Gastroesophageal sphincter (tissue), 4 donors: ENCODE measurements at places on chromosomes 11 and 22. TPM values are rescaled to one million over a fixed set of nuclear protein-coding genes. Genes with fewer than 3 reads are reported as not detected.

RTN4RL2 gene
- 2.3 TPM for total RNA-seq

DNA sequence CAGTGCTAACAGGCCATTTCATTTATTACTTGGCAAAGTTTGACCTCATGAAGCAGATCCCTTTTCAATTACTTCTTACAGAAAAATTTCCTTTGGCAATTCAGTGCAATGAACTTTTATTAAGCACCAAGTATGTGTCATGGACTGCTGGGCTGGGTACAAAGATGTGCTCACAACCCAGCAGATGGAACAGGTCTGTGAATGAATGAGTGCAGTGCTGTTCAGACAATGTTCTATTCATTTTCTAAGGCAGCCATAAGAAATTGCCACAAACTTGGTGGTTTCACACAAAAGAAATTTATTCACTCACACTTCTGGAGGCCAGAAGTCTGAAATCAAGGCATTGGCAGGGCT lies 428.5 kb downstream of the SOX6 start:
- no peak for ATAC-seq

GRCh38 chr11:22703040-22703439 lies 36.6 kb downstream of the GAS2 start:
- no peak for ATAC-seq

LRRC51 gene
- 18.4 TPM for total RNA-seq

GRCh38 chr11:6991227-6991626 lies 28.9 kb downstream of the ZNF214 start:
- no peak for ATAC-seq

DNA sequence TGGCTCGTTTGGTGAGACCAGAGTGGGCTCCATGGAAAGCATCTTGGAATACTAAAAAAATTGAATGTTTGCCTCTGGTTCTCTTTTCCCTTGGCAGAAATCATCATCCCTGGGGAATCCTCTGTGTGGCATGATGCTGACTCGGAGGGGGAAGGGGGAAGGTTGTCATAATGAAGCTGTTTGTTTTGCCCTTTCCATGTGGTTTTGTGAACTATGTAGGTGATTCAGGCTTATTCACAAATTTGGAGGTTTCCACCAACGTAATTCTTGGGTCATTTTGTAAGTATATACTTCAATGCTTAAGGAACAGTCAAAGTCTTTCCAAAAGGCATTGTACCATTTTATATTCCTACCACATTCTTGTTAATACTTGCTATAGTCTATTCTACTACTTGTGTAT lies 754.0 kb upstream of the FAT3 start:
- ATAC-seq, result no peak

- ATAC-seq, result no peak
These were observed 55.2 kb downstream of the RELT start for GRCh38 chr11:73431396-73431795.

GRCh38 chr22:38828191-38828590 lies 15.6 kb downstream of the NPTXR start:
- no peak for ATAC-seq
